Cerebellar nuclear complex (tissue), 1 donor: ENCODE measurements at places on chromosomes 2 and 18.

GRCh38 chr2:116706396-116706795, 1108.1 kb upstream of the DDX18 start:
- DNase-seq: no peak

- no peak for DNase-seq
These were observed 2.9 kb downstream of the TBR1 start for GRCh38 chr2:161418715-161419637.

DNA sequence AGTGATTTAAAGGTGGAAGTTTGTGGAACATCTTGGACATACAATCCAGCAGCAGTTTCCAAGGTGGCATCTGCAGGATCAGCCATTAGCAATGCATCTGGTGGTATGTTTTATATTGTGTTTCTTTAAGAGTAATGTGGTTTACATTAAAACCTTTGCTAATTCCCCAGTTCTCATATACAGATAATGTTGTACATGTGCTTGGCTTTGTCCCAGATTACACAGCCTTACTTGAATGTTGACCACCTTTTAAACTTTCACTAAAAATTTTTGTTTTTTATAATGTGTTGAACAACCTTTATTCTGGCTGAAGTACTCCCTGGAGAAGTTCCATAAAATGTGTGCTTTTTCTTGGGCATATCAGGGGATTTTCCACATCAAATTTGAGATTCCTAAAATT, 57.5 kb downstream of the MIB1 start:
- no peak for DNase-seq

DNA sequence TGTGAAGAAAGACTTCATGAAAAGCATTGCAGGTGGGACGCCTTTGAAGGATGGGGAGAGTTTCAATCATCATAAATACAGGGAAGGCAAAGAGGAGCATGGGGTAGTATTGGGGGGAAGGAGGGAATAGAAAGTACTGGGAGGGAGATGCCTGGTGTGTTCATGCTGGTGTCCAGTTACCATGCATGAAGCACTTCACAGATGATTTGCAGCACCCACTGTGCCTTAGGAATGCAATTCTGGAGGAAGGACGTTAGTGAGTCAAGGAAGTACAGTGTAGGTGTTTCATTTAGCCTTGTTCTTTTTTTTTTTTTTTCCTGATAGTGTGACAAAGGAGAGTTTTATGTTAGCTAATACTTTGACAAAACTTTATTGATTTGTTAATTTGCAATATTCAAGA, 36.8 kb downstream of the ADAM23 start:
- no peak for DNase-seq

DNA sequence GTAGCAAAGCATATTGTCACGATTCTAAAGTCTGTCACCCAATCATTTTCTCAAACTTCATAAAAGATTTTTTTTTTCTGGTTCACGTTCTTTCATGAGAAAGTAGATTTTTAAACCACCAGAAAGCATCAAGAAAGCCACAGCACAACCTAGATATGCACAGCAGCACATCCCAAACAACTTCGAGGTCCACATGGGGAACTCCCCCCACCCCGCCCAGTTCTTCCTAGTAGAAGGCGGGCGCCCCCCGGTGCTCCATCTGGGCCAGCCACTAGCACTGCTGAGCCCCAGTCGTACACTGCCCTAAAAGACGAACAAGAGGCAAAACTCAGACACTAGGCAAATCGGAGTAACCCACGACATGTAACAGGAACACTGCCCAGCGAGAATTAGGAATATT, 15.5 kb downstream of the HDLBP start:
- DNase-seq: no peak
